CD4-positive, alpha-beta T cell treated with Interleukin-12 subunit alpha and Interleukin-12 subunit beta, for 1 hour (primary cell): ENCODE measurements at places on chromosomes 11 and 22.

GRCh38 chr11:78497293-78497692 lies 77.4 kb downstream of the NARS2 start:
- DNase-seq, result no peak

DNA sequence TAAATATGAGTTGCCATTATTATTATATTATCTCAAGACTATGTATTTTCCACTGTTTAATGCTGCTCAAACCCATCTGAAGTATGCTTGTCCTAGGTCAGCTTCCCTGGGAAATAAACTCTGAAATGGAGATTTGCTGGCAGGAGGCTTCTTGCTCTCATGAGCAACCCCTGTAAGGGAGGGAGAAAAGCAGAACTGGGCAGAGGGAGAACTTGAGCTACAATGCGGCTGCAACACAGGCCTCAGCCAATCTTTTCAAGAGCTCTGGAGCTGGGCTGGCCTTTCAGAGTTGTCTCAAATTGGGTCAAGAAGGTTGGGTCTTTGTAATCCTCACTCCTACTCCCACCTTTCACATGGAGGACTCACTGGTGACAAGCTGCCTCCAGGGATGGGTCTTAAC lies 412.6 kb downstream of the TENM4 start:
- DNase-seq, result no peak

DNA sequence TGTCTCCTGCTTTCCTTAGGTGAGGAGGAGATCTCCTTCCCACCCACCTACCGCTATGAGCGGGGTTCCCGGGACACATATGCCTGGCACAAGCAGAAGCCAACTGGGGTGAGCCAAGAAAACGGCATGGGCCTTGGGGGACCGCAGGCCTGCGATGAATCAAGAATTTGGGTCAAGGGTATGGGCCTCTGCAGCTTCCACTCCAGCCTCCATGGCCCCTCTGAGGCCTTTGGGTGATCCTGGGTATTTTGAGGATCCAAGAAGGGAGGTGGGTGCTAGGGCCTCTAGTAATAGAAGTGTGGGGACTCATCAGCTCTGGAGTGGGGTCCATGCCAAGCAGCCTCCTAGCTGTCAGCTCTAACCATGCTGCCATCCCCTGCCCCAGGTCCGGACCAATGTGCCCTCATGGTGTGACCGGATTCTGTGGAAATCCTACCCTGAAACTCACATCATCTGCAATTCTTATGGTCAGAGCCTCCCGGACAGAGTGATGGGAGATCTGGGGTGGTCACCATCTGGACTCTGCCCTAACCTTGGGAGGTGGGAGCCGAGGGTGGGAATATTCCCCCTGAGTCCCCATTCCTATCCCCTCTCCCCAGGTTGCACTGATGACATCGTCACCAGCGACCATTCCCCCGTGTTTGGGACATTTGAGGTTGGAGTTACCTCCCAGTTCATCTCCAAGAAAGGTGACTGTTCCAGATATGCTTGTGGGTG lies 8.6 kb downstream of the INPPL1 start:
- DNase-seq, result no peak

DNA sequence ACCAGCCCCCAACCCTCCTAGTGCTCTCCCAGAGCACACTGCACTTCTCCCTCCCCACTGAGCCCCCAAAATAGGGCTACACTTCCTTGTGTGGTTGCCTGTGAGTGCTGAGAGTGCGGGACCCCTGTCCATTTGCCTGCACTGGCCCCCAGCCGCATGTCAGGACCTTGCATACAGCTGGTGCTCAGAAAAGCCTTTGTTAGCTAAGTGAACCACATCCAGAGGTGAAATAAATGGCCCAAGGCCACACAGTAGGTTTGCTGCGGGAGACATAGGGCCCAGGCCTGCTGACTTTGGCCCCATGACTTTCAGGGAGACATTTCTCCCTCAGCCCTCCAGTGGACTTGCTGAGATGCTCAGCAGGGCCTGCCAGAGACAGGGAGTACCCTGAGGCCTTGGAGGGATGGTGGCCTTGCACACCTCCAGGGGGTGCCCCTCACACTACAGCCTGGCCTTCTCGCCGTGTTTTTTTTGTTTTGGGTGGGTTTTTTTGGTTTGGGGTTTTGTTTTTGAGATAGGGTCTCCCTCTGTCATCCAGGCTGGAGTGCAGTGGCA lies 10.2 kb downstream of the SSTR3 start:
- DNase-seq, result no peak

DNA sequence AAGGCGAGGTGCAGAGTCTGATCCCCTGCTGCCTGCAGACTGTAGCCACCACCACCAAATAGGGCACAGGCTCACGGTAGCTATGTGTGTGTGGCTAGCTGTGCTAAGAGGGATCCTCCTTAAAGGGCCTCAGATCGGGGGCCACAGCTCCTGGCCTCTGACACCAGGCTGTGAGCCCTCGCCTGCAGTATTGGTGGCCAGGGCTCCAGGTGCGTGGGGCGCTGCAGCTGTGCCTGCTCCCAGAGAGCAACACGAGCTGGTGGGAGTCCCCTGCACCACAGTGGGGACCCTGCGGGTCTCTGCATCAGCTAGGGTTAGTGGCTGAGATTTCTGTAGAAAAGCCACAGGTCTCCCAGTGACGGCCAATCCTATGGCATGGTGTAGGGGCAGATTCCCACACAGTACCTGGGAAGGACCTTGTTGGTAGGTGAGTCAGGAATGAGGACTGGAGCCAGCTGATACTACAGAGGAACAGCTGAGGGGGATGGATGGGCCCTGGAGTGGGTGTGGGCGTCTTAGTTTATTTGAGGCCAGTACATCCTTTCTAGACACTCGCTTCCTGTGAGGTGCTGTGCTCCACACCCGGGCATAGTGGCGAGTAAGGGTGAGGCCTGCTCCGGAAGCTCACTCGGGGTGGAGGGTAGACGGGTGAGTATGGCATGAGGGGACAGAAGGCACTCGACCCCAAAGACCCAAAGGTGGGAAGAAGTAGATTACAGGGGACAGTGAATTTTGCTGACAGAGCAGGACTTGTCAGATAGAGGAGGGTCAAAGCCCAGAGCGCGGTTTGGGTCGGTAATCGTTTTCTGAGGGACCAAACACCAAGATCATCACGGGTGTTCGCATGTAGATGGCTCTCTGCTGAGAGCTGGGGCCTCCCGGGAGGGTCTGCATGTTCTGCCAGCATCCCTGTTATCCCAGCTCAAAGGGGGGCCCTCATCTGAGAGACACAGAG lies 212.5 kb downstream of the TBC1D22A start:
- DNase-seq, result no peak

DNA sequence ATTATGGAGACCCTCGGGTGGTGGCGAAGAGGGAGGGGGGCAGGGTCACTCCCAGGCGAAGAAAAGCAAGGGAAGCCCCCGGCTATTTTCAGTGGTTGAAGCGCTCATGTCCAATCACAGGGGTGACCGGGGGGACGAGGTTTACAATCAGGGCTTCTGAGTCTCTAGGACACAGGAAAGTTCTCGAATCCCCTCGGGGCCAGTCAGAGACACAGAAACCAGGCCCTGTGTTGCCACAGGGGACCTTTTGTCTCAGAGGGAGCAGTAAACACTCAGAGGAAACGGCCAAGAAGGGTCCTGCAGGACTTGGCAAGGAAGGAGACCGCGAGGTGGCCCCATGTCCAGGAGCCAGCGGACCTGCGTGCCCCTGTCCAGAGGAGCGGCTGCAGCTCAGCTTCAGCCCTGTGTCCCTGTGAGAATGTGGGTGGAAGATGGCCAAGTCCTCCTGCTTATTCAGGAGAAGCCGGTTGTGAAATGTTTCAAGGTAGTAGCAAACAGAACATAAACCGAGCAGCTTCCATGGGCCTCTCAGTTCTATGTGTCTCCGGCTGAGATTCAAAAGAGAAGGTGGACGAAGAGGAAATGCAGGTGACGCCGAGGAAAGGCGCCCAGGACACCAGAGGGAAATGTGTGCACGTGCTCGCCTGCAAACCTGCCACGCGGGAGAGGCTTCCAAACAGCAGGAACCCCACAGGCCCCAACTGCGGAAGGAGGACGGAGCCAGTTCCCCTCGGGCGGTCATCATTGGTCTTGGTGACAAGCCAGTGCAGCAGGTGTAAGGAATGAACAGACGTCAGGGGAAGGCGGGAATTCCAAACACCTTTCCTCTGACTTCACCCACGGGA lies 357.6 kb downstream of the BRD1 start:
- no peak for DNase-seq

- no peak for DNase-seq
Observed at GRCh38 chr22:30116362-30117117, 36.3 kb downstream of the HORMAD2 start.

DNA sequence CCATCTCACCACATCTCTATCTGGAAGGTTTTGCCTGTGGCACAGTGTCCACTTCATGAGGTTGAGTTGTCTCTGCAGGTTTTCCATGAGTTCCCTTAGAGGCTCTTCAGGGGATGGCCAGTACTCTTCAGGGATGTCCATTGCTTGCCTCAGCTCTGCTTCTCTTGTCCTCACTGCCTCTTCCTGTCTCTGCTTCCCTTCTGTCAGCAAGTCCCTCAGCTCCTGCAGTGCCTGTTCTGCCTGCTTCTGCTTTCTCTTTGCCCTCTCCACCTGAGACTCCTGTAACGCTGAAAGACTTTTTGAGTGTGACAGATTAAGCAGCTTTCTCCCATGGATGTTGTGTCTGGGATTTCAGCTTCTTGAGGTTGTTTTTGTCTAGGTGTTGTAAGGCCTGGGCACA lies 38.2 kb upstream of the MRPL17 start:
- no peak for DNase-seq

DNA sequence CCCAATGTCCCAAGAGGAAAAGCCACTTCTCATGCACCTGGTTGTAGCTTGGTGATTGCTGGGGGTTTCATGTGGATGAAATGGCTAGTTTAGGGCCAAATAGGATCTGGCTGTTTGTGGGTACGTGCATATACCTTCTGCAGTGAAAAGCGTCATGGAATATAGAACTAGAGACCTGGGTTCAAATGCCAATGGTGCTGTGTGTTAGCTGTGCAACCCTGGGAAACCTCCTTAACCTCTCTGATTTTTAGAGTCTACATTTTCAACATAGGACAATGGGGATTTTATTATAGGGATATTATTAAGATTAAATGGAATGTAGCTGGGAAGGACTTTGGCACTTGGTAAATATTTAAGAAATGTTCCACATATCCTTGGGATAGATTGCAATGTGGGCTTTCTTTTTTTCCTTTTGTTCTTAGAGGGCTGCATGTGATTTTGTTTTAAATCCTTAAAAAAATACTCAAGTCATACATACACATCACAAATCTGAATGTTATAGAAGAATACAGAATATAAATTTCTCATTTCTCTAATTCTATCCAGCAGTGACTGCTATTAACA lies 112.6 kb upstream of the E2F8 start:
- no peak for DNase-seq
